ENCODE measurements at places on chromosomes 1 and 21.
A peak's percentile ranks its signal among the peaks of the same experiment; 100 is the strongest.

DNA sequence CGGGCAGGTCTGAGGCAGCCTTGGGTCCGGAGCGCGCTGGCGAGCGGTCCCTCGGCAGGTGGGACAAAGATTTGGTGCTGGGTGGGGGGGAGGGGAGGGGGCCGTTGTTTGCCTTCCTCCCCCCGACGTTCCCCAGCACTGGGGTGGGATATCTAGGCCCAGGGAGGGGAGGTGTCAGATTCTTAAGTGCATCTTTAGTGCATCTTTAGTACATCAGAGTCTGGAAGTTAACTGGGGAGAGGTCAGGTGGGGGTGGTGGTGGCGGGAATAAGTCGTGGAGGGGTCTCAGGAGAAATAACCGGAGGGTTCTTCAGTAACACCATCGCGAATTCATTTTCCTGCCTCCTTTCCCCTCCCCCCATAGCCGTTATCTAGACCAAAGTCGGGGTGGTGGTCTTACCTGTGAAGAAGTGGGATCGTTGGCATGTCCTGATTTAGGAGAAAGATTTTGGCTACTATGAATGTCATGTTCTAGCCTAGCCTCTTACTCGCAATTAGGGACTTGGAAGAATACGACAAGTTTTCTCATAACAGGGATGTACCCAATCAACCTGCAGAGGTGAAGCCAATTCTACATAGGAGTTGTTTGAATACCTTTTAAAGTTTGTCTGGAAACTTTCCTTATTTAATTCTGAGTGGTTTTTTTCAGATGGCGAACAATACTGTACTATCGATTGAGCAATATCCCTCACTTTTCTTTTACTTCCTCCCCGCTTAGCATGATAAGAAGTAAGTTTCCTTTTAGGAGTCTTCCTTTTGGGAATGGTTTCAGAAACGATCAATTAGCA lies 886 bp downstream of the ZMYM4 start:
- H3K4me1 ChIP-seq = peaks cover 3% of the 10 kb centered on the region
- peak overlapping the region; percentile 69 for H3K27ac ChIP-seq
- DNase-seq = peak; percentile 32
- H3K27me3 ChIP-seq = no peaks in the 10 kb centered on the region

DNA sequence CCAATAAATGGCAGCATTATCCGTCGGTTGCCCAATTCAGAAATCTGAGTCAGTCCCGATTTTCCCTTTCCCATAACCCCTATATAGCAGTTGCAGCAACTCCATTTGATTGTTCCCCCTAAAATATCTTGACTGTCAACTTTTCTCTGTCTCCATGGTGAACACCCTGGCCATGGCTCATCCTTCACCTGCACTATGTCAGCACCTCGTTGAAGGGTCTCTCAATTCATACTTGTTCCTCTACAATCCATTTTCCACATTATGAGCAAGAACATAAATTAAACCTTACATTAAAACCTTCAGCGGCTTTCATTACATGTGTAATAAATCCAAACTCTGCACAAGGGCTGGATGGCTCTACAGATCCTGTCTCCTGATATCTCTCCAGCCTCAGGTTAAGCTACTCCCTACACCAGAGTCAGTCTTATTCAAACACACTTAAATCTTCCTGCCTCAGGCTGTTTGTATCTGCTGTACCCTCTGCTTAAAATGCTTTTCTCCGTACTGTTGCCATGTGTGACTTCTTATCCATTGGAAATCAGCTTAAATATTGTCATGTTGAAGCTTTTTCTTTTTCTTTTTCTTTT lies 87.3 kb downstream of the BACH1 start:
- H3K36me3 ChIP-seq = no peaks in the 10 kb centered on the region
- no peaks in the 10 kb centered on the region for H3K27me3 ChIP-seq
- H3K4me3 ChIP-seq = no peak overlapping the region
- H3K27ac ChIP-seq = no peak overlapping the region
- no peak for DNase-seq
- no peaks in the 10 kb centered on the region for H3K4me1 ChIP-seq

GRCh38 chr1:1399872-1400575 lies 889 bp upstream of the CCNL2 start:
- no peak for DNase-seq
- H3K4me3 ChIP-seq = peak overlapping the region; percentile 100
- no peaks in the 10 kb centered on the region for H3K27me3 ChIP-seq
- H3K4me1 ChIP-seq = no peaks in the 10 kb centered on the region
- H3K27ac ChIP-seq = no peak overlapping the region

DNA sequence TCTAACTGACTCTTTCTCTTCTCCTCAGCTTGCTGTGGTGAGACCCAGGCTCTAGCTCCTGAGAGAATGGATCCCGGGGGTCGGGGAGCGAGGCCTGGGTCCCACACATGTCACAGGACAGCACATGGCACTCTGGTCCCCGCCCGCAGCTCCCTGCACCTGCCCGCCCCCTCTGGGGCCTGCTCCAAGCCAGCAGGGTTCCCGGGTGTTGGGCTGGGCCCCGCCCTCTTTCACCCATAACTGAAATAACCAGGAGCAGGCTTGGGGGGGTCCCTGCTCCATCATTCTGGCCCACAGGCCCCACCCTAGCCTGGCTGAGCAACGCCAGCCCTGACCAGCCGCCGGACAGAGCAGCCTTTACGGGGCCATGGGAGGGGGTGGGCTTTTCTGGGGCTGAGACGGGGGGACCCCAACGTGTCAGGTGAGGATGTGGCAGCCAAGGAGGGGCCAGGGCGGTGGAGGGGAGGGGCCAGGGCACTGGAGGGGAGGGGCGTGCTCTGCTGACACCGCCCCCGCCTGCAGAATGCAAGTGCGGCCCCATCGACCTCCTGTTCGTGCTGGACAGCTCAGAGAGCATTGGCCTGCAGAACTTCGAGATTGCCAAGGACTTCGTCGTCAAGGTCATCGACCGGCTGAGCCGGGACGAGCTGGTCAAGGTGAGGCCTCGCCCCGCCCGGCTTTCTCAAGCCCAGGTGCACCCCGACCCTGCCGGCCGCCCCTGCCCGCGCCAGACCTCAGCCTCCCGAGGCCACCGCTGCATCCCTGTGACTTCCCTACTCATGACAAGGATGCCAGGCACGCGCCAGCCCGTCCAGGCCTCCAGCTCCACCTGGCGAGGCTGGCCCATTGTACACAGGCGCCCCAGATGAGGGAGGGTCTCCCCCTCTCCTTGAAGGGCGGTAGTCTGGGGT lies 19.4 kb downstream of the COL6A1 start:
- no peaks in the 10 kb centered on the region for H3K4me1 ChIP-seq
- H3K4me3 ChIP-seq = no peak overlapping the region
- H3K36me3 ChIP-seq = peaks cover 33% of the 10 kb centered on the region
- DNase-seq = no peak
- no peaks in the 10 kb centered on the region for H3K27me3 ChIP-seq

DNA sequence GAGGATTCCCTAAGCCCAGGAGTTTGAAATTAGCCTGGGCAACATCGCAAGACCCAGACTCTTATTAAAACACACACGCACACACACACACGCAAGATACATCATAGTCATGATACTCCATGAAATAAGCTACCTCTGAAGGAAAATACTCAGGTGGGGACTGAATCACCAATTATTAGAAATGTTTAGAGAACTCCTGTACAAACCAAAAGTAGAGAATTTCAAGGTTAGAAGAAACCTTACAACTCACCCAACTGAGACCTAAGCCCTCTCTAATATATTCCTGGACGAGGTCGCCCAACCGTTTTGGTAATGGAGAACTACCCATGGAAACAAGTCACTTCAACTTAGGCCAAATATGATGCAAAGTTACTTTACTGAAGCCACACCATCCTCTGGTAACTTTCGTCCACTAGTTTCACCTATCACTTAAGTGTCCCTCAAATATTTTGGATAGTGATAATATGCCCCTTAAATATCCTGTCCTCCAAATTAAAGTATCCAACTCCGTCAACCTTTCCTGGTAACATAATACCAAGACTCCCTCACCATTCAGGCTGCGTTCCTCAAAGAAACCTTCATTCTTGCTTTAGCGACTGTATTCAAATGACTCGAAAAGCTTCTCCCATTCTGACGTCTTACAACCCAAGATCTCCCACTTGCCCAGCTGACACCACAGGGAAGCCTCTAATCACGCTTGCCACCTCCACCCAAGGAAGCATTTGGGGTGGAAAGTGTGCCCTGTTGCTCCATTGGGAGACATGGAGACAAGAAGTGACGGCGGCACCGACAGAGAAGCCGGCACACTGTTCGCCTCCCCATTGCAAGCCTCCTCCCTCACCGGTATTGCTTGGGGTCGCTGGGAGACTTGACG lies 856 bp downstream of the NRDC start:
- H3K27me3 ChIP-seq = no peaks in the 10 kb centered on the region
- peak; percentile 57 for DNase-seq
- peak overlapping the region; percentile 95 for H3K27ac ChIP-seq
- H3K4me1 ChIP-seq = peaks cover 4% of the 10 kb centered on the region

- no peak overlapping the region for H3K4me3 ChIP-seq
- H3K27ac ChIP-seq = no peak overlapping the region
- DNase-seq = peak; percentile 82
Measured at GRCh38 chr1:169890761-169891538, 2.7 kb downstream of the SCYL3 start.

DNA sequence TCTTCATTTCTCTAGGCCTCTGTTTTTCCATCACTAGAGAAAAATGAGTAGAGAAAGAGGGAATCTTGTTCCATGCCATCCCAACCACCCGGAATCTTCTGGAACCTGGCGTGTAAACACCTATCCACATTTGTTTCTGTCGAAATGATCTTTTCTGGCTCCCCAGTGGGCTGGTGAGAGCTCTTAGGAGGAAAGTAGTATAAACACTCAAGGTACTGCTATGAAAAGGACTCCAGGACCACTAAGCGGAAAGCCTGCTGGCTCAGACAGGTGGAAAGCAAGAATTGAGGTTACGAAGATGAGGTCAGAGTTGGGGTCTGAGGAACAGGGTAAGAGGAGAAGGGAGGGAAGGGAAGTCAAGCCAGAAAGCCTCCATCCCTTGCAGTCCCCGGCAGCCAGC lies 90.8 kb downstream of the PLXNA2 start:
- no peaks in the 10 kb centered on the region for H3K36me3 ChIP-seq
- H3K27me3 ChIP-seq = no peaks in the 10 kb centered on the region
- no peak overlapping the region for H3K27ac ChIP-seq
- H3K4me3 ChIP-seq = no peak overlapping the region

- DNase-seq = peak; percentile 76
- H3K36me3 ChIP-seq = no peaks in the 10 kb centered on the region
- H3K4me3 ChIP-seq = no peak overlapping the region
- H3K4me1 ChIP-seq = peaks cover 3% of the 10 kb centered on the region
Measured at GRCh38 chr1:246608616-246609376, 42.5 kb downstream of the CNST start.

GRCh38 chr21:13827201-13827600 lies 217.6 kb downstream of the POTED start:
- H3K27ac ChIP-seq = no peak overlapping the region
- H3K4me1 ChIP-seq = no peaks in the 10 kb centered on the region
- DNase-seq = no peak
- no peaks in the 10 kb centered on the region for H3K36me3 ChIP-seq

- peak; percentile 76 for DNase-seq
- no peak overlapping the region for H3K27ac ChIP-seq
- H3K27me3 ChIP-seq = no peaks in the 10 kb centered on the region
- H3K4me3 ChIP-seq = no peak overlapping the region
Measured at GRCh38 chr1:186152620-186153239, 222.3 kb downstream of the TPR start.

- DNase-seq = no peak
- no peaks in the 10 kb centered on the region for H3K36me3 ChIP-seq
- H3K4me1 ChIP-seq = peaks cover 15% of the 10 kb centered on the region
- no peaks in the 10 kb centered on the region for H3K27me3 ChIP-seq
- H3K4me3 ChIP-seq = no peak overlapping the region
Measured at GRCh38 chr1:48019714-48020315, 22.6 kb upstream of the TRABD2B start.

- H3K27ac ChIP-seq = no peak overlapping the region
- DNase-seq = no peak
- no peaks in the 10 kb centered on the region for H3K36me3 ChIP-seq
Measured at GRCh38 chr1:227786673-227787512, 28.6 kb upstream of the PRSS38 start.

GRCh38 chr1:214700437-214700836 lies 97.4 kb downstream of the CENPF start:
- H3K27ac ChIP-seq = no peak overlapping the region
- no peak for DNase-seq
- no peaks in the 10 kb centered on the region for H3K36me3 ChIP-seq
- H3K27me3 ChIP-seq = no peaks in the 10 kb centered on the region
- no peak overlapping the region for H3K4me3 ChIP-seq

- no peaks in the 10 kb centered on the region for H3K27me3 ChIP-seq
- H3K36me3 ChIP-seq = no peaks in the 10 kb centered on the region
- H3K4me3 ChIP-seq = no peak overlapping the region
- no peak for DNase-seq
Measured at GRCh38 chr1:160258177-160258798, 4.1 kb downstream of the DCAF8 start.

GRCh38 chr1:12305377-12305776 lies 75.5 kb downstream of the VPS13D start:
- no peak overlapping the region for H3K4me3 ChIP-seq
- no peaks in the 10 kb centered on the region for H3K27me3 ChIP-seq
- DNase-seq = no peak
- no peak overlapping the region for H3K27ac ChIP-seq
- H3K36me3 ChIP-seq = no peaks in the 10 kb centered on the region

GRCh38 chr1:225808136-225808535 lies 1.8 kb upstream of the EPHX1 start:
- no peaks in the 10 kb centered on the region for H3K27me3 ChIP-seq
- H3K36me3 ChIP-seq = no peaks in the 10 kb centered on the region
- H3K4me3 ChIP-seq = no peak overlapping the region

- H3K27ac ChIP-seq = no peak overlapping the region
- H3K36me3 ChIP-seq = no peaks in the 10 kb centered on the region
- H3K27me3 ChIP-seq = no peaks in the 10 kb centered on the region
- H3K4me3 ChIP-seq = no peak overlapping the region
- no peaks in the 10 kb centered on the region for H3K4me1 ChIP-seq
Measured at GRCh38 chr1:171663036-171663853, 10.8 kb upstream of the MYOC start.

DNA sequence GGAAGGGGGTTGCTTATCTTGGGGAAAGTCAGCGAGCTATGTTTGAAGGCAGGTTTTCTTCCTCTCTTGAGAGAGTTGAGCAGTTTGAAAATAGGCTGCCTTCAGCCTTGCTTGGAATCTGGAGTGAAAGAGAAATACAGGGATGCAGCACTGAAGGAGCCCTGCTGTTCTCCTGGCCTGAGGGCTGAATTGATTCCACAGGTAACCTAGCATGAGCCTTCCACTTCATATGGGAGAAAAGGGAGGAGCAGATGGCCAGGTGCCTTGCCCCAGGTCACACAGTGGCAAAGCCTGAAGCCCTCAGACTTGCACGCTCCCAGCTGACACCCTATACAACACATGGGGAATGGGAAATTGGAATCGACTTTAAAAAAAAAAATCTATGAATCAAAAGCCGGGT lies 88.0 kb upstream of the WLS start:
- peak; percentile 79 for DNase-seq

DNA sequence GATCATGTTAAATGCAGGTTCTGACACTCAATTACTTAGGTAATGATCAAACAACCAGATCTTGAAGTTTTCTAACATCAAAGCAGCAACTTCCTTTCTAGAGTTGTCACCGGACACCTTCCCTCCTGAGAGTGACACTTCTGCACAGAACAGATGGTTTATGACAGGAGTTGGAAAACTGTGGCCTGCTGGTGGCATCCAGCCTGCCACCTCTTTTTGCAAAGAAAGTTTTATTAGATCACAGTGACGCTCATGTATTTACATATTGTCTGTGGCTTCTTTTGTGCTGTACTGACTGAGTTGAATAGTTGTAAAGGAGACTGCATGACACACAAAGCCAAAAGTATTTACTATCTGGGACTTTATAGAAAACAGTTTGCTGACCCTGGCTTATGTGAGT lies 28.3 kb downstream of the DDR2 start:
- H3K4me1 ChIP-seq = no peaks in the 10 kb centered on the region
- DNase-seq = no peak
- no peaks in the 10 kb centered on the region for H3K27me3 ChIP-seq
- no peaks in the 10 kb centered on the region for H3K36me3 ChIP-seq
